ENCODE measurements at places on chromosomes 16 and 17.

DNA sequence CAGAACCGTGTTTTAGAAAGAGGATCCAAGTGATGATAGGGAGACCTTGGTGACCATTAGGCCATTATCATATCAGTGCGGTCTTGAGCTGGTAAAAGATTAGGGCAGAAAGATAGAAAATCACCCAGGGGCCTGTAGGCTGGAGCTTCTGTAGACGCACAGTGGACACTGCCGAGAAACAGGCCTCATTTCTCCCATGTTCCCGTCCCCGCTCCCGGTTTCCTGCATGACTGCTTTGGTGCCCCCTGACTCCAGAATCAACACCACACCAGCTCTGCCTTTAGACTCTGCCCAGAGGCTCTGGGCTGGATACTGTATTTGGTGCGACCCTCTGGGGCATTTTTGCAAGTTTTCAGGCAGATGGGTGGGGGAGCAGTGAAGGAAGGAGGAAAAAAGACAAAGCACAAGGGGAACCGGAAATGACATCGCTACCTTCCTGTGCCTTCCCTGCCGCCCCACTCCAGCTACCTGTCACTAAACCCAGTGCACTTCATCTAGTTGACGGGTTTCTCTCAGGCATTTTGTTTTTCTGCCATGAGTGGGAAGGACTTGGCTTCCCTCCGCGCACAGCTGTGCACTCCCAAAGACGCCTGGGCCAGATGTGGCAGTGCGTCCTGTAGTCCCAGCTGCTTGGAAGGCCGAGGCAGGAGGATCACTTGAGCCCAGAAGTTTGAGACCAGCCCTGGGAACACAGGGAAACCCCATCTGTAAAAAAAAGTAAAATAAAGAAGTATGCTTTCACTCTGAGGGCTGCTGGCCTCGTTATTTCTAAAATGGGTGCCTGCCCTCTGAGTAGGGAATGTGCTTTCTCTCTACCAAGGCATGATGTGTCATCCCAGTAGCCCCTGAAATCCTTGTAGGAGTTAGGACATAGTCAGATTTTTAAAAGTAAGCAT lies 214.1 kb downstream of the RPTOR start:
- DNase-seq = no peak

DNA sequence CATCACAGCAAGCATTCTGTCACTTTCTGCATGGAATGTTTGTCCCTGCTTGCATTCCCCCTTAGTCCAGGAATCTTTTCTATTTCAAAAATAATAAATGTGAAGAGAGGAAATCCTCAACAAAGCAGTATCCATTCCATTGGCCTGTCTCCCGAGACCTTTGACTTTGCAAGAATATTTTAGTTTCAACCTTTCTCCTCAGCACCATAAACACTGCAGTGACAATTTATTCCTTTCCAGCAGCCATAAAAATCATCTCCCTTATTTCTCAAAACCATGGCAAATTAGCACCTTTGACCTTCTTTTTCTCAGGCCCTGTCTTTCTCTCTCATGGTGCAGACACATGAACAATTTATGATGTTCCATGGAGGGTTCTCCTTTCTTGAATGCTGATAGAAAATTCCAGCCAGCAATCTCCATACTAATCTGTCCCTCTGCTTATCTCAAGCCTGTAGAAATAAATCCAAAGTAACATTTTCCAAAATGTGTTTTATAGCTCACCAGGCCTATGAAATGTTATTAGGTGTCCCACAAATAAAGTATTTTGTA lies 352.1 kb upstream of the CCL2 start:
- no peak for DNase-seq

DNA sequence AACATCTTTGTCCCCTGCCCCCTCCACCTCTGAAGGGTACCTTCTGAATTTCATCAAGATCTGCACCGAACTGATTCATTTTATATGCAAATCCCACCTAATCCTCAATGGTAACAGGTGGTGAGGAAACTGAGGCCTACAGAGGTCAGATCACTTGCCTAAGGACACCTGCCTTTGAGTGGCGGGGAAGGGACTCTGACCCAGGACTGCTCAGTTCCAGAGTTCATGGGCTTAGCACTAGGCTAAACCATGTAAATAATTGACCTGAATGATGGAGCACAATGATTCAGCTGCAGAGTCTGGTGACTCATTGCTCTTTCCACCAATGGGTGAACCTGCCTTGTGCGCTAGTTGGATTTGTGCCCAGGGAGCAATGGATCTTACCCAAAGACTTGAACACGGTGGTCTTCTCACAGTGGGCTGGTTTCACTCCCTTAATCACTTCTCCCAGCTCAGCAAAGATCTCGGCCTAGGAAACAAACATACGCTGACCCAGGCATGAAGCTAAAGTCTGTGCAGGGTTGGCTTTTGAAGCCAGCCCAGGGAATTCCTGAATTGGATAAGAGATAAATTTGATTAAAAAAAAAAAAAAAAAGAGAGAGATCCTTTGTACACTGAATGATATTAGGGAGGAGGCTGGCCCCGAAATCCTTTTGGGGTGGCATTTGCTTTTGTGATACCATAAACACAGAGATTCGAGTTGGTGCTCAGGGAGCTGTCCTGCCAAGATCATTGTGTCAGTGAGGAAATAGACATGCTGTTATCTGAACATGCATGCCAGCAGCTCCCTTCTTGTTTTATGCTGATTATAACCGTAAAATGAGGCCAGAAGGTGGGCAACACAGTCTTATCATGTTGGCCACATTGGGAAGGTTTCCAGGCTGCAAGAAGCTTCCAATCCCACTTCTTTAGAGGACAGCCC lies 17.0 kb downstream of the CRYM start:
- DNase-seq = no peak

- DNase-seq = peak; percentile 3
Measured at GRCh38 chr16:82368041-82368440, 198.0 kb upstream of the MPHOSPH6 start.

DNA sequence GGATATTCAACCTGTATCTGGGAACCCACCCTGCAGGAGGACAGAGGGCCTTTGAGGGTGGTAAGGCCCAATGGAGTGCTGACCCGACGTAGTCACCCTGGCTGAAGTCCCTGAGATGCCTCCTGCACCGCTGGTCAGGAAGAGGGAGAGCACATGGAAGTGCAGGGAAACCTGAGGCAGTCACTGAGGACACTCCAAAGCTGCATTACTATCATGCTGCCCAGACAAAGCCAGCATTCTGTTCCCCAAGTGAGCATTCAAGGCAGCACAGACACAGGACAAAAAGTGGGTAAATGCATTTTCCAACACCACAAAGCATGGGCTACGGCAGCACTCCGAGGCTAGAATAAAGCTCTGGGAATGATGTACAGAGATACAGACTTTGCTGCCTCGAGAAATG lies 46.8 kb upstream of the BCAR1 start:
- no peak for DNase-seq

- DNase-seq = no peak
Measured at GRCh38 chr17:79305768-79306423, 231.3 kb downstream of the ENGASE start.

DNA sequence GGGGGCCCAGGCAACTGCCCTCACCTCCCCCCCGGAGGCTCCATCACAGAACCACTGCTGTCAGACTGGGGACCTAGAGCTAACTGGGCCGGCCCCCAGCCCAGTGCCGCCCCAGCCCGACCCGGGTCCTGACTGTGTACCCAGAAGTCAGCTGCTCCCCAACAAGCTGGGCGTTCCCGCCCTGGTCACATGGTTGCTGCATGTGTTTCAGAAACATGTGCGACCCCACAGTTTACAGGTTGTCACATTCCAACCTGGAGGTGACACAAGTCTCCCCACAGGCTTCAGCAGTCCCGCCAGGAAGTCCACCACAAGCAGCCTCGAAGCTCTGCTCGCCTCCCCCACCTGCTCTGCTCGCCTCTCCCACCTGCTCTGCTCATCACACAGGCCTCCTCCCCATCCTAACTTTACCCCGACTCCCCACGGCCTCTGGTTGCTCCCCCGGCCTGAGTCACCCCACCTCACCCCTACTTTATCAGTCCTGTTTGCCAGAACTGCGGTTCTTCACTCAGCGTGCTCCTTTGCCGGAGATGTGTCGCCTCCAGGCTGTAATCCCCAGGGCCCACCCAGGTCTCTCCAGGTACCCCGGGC lies 968 bp downstream of the MRPL28 start:
- no peak for DNase-seq

GRCh38 chr17:70329721-70330120 lies 160.4 kb downstream of the KCNJ2 start:
- DNase-seq = no peak

- no peak for DNase-seq
Measured at GRCh38 chr17:79078476-79079190, 4.0 kb downstream of the ENGASE start.

- no peak for DNase-seq
Measured at GRCh38 chr16:28035866-28036393, 27.6 kb downstream of the GSG1L start.

DNA sequence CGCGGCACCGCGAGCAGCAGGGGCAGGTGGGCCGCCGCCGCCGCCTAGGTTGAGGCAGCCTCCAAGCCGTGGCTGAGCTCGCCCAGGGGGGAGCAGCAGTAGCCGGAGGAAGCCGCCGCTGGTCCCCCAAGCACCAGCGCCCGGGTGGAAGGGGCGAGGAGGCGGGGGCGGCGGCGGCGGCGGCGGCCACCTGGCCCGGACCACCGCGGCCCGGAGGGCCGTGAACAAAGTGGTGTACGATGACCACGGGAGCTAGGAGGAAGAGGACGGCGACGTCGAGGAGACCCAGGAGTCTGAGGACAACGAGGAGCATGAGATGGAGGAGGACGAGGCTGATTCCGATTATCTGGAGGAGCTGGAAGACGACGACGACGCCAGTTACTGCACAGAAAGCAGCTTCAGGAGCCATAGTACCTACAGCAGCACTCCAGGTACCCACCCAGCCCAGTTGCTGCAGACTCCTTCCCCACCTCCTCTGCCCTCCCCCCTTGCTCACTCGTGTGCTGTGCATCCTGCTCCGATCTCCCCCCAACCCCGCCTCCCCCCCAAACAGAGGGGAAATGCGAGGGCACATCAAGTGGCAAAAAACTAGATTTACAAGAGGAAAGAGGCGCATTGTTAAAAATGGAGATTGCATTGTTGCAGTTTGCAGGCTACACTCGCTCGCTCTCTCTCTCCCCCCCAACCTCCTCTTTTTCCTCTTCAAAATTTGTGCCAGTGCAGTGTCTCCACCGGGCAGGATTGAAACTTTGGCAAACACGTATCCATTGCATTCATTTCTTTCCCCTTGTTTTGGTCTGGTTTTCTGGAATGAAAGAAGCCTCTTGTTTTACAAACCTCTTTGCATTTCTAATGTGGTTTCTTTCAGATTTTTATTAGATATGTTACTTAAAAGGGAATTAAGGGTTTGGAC lies 41.8 kb upstream of the AMZ2 start:
- DNase-seq = peak; percentile 72

DNA sequence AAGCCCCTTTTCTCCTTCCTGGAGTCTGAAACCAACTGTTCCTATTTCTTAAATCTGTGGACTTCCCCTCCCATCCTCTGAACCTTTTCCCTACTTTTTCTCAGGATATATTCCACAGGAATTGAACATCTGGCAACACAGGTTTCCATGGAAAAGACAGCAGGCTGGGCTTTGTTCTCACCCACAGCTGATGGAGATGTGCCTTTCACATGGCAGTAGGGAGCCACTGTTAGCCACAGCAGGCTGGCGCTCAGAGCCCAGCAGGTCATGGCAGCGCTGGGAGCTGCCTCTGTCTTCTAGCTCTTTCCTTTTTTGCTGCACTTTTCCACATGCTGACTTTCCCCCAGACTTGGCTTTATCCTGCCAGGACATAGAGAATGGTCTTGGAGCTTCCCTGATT lies 116.4 kb upstream of the NLRP1 start:
- DNase-seq = no peak

GRCh38 chr17:57881143-57881542 lies 31.3 kb upstream of the MRPS23 start:
- DNase-seq = no peak

DNA sequence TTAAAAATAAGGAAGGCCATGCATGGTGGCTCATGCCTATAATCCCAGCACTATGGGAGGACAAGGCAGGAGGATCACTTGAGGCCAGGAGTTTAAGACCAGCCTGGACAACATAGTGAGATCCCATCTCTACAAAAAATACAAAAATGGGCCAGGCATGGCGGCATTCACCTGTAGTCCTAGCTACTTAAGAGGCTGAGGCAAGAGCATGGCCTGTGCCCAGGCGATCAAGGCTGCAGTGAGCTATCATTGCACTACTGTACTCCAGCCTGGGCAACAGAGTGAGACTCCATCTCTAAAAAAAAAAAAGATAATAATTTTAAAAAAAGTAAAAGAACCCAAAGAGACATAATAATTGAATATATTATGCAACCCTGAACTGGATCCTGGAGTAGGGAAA lies 83.6 kb upstream of the ZNF423 start:
- DNase-seq = no peak

DNA sequence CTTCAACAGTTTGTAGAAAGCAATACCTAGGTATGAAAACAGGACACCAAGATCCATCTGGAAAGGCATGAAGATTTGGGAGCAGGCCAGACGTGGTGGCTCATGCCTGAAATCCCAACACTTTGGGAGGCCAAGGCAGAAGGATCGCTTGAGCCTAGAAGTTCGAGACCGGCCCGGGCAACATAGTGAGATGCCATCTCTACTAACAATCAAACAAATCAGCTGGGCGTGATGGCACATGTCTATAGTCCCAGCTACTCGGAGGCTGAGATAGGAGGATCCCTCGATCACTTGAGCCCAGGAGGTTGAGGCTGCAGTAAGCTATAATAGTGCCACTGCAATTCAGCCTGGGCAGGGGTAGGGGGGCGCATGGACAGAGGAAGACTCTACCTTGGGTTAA lies 20.3 kb downstream of the LITAF start:
- no peak for DNase-seq

DNA sequence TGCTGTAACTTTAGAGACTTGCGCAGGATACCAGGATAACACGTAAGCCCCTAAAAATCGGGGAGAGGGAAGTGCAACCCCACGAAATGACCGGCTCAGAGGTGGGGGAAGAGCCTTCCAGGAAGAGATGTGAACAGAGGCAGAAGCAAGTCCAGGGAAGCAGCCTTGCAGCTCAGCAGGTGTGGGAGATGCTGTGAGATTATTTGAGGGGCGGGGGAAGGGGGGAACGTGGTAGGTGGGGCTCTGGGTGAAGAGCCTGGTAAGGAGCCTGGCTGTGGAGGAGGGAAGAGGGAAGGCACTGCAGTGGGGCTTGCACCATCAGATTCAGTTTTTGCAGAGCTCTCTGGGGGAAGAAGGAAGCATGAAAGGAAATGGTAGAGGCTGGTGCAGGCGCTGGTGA lies 95.4 kb upstream of the CACNG5 start:
- no peak for DNase-seq

DNA sequence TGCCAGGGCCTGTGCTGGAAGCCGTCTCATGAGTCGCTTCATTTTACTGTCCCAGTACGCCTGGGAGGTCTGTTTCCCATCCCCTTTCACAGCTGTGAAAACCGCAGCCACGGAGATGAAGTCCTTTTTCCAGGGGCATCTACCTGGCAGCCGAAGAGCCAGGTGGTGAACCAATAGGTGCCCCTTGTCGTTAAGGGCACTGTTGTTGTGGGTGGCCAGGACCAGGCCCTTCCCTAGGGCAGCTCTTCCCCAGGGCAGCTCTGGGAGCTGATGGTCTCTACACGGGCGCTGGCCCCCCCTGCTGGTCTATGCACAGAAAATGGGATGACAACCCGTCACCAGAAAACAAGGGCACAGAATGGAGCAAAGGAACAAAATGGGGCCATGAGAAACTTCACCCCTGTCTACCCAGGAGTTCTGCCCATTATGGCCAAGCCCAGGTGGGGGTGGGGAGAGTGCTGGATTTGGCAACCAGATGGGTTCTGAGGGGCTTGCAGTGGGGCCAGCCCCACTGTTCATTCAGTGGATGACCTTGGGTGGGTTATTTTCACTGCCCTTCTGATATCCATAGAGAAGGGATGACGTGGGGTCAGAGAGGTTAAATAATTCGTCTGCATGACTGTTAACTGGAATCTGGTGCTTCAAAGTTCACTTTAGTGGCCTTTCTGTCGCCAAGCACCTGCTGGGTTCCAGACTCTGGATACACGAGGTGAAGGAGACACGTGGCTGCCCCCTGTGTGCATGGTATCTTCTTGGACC lies 11.5 kb downstream of the RMI2 start:
- DNase-seq = no peak
